Kidney glomerular epithelial cell (primary cell): ENCODE measurements at places on chromosomes 3 and 15.

GRCh38 chr15:42149493-42150218 lies 6.8 kb downstream of the PLA2G4F start:
- no peak for DNase-seq

DNA sequence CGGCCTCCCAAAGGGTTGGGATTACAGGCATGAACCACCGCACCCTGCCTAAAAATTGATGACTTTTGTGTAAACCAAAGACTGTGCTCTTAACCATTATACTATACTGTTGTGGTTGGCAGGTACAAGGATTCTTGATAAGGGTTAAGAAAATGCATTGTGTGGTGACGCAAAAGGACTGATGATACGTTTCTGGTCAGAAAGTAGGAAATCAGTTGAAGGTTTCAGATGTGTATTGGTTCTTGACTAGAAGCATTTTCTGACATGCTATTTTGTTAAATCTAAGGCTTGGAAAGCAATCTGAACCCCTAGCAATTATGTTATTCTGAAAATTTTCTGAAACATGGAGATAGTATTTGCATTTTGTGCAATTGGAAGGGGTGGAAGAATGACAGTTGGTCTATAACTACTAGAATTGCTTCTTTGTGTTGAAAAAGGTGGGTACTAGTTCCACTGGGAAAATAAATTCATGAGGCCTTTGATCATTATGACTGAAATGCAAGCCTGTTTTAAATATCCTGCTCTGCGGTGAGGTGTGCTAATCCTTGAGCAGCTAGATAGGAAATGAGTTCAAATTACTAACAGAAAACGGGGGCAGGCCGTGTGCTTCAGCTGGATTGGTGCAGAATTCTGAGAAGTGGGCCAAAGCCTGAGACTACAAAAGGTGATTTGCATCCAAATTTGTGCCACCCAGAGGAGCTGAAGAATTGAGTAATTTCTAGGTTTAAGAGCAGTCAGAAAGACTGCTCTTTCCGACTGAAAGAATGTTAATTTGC lies 66.0 kb upstream of the LRRFIP2 start:
- DNase-seq: no peak

DNA sequence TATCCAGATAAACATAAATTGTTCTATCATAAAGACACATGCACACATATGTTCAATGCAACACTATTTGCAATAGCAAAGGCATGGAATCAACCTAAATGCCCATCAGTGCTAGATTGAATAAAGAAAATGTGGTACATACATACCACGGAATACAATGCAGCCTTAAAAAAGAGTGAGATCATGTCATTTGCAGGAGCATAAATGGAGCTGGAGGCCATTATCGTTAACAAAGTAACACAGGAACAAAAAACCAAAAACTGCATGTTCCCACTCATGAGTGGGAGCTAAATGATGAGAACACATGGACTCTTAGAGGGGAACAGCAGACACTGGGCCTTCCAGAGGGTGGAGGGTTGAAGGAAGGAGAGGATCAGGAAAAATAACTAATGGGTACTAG lies 79.2 kb downstream of the SH3GL3 start:
- DNase-seq: no peak

GRCh38 chr15:90869601-90870353 lies 1.4 kb downstream of the FURIN start:
- peak; percentile 20 for DNase-seq

- no peak for DNase-seq
Measured at GRCh38 chr3:60289341-60290121, 961.7 kb downstream of the FHIT start.

GRCh38 chr3:27220166-27220565 lies 149.0 kb downstream of the NEK10 start:
- DNase-seq: no peak

GRCh38 chr3:5294356-5294755 lies 106.8 kb downstream of the EDEM1 start:
- DNase-seq: peak; percentile 57

DNA sequence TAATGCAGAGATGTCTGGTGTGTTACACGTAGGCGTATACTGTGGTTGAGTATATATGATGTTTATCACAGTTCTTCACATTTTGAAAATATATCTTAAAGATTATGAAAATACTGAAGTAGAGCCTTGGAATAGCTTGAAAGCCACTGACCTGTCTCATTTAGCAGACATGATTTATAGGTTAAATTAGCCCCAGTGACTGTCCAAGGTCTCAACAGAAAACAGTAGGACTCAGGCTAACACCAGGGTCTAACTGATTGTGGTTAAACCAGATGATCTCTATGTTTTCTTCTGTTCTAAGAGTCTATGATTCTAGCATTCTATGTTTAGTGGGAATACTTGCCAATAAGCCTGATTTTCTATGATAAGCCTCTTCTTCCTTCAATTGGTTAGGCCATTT lies 166.4 kb upstream of the NR2E3 start:
- DNase-seq: no peak

- no peak for DNase-seq
Measured at GRCh38 chr15:38005953-38006808, 71.7 kb downstream of the TMCO5A start.

DNA sequence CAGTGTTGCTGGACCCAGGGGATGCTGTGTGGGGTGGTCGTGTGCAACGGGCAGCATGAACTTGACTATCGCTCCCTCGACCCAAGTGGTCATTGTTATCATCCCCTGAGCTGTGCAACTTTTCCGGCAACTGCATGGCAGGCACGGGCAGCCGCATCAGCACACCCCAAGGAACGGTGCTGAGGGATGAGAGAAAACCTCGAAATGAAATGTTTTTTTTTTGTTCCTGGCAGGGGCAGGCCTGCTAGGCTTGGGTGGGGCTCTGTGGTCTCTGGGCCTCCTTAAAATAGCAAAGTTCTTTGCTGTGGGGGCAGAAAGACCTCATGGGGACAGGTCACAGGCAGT lies 51.4 kb downstream of the CORO2B start:
- no peak for DNase-seq

GRCh38 chr3:170867143-170867937 lies 2.7 kb downstream of the RPL22L1 start:
- no peak for DNase-seq

DNA sequence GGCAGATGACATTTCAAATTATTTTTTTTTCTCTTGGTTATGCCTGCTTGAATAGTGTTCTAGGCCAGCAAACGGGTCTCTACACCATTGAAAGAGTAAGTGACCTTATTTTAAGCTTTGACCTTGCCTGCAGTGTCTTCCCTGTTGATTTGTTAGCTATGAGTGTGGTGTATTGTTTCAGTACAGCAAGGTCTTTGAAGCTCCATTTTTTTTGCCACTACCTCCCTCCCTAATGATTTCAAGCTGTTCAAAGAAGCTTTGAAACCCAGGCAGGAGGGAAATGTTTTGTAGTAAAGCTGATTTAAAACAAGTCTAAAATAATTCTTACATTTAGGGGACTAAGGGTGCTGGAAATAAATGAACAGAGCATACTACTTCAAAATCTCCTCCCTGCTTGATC lies 1249.8 kb downstream of the ROBO1 start:
- no peak for DNase-seq

DNA sequence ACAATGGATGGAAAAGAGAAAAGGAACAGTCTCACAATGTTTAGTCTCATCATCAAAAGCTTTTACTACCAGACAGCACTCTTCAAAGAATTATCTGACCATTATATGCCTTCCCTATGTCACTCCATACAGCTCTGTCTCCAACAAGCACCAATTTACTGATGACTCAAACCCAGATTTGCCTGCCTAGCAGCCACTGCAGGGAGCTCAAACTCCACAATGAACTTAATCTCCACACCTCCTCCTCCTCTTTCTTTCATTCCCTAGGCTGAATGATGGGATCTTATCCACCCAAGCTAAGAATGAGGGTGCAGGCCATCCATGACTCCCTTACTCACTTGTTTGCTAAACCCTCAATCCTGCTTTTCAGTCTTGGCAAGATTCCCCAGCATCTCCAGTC lies 45.5 kb downstream of the NBEAL2 start:
- DNase-seq: peak; percentile 23

GRCh38 chr15:75235760-75236729 lies 22.1 kb upstream of the GOLGA6C start:
- DNase-seq: no peak

GRCh38 chr3:122356402-122356801 lies 26.6 kb downstream of the MIX23 start:
- peak; percentile 20 for DNase-seq
